ENCODE measurements at places on chromosomes 5 and 9.

GRCh38 chr9:34986540-34987047 is 3.0 kb upstream of the DNAJB5 start:
- no peak for DNase-seq

DNA sequence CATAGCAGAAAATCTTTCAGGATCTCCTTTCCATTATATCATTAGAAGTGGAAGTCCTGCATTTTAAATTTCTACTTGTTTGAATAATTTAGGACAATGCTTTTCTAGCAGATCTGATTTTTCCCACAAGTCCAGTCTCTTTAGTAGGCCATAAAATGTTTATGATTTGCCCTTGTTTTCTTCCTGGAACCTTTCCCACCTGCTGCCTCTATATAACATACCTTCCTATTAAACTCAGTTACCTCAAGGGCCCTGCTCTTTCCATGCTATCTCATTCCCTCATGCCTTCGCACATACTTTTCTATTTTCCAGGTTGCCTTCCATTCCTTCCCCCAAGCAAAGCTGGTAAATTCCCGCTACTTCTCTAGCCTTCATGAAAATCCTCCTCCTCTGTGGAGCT is 187.0 kb upstream of the EFNA5 start:
- no peak for DNase-seq

DNA sequence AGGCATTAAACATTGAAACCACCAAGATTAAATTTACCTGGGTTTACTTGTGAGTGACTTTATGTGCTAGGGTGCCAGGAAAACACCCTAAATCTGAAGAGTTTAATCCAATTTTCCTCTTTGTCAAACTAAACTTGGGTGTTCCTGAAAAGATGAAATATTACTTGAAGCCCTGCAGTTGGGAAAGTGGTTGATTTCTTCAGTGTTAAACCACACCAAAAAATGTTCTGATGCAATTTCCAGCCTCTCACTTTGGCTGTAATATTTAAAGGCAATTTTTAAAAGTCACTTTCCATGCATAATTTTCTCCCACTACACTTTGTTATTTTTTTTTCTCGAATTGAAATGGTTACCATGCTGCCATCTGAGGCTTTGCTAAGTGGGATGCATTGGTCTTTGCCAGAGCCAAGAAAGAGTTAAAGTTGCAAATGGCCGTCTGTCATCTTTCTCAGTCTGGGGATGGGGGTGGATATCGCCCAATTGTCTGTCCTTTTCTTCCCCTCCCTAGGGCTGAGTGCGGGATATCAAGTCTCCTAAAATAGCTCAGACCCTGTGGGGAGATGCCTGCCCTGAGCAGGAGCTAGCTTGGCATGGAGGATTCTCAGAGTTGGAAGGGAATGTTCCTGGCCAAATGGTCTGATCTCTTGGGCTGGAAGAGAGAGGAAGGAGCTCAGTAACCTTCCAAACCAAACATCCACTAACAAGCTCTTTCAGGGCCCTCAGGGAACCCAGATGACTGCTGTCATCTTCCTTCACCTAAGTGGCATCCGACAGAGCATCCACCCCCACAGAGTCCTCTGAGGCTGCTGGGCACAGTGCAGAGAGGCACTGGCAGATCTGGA is 13.6 kb upstream of the SHB start:
- DNase-seq: no peak

- DNase-seq: peak; percentile 62
These were observed 286.0 kb upstream of the TUSC1 start for GRCh38 chr9:25964239-25964638.

DNA sequence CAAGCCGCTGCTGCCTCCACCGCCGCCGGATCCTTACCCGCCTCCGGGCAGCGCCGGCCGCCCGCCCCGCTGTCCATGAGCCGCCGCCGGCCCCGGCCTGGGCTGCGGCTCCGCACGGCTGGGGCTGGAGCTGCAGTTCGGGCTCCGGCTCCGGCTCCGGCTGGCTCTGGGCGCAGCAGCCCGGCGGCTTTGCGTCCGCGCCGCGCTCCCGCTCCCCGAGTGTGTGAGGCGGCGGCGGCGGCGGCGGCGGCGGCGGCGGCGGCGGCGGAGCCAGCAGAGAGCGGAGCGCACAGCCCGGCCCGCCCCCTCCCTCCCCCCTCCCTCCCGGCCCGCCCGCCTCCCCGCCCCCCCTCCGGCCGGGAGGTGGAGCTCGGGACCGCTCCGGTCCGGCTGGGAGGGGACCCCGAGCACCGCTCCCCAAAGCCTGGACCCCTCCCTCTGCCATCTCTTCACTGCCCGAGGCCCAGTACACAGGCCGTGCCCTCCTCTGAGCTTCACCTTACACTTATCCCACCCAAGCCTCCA is at the start of gene PCDH1:
TSS of gene PCDH1 (minus strand) at position 225 of the 525 bp plus-strand sequence. CDS start at position 77, 148 bp downstream.
- DNase-seq: no peak

DNA sequence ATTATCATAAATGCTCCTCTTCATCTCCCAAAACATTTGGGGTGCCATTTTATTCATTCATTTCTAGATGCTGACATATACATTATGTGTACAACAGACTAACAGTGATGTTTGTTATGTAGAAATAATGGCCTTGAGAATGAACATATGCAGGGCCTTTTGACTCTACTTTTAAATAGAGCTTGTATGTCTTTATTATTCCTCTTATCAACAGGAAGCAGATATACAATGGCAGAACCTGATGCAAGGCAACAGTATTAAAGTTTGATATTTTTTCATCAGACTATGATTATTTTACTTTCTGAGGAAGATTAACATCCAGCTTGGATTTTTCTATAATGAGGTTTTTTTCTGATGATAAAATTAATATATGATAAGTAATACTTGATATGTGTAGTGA is 44.1 kb downstream of the SNX18 start:
- no peak for DNase-seq

- no peak for DNase-seq
These were observed 54.9 kb downstream of the COL15A1 start for GRCh38 chr9:98998441-98999151.

- no peak for DNase-seq
These were observed 18.8 kb downstream of the C5orf52 start for GRCh38 chr5:157689942-157690689.

DNA sequence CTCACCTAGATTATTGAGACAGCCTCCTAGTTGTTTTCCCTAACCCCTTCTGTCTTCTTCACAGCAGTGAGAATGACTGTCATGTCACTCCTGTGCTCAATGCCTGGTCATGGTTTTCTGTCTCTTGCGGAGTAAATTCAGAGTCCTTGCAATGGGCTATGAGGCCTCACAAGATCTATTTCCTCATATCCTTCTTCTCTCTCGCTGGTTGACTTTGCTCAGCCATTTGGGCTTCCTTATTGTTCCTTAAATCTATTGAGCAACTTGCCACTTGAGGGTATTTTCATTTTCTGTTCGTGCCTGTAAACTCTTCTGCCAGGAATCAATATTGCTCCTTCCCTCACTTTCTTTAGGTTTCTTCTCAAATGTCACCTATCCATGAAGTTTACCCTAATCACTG is 9.0 kb downstream of the PPP3R2 start:
- DNase-seq: no peak

DNA sequence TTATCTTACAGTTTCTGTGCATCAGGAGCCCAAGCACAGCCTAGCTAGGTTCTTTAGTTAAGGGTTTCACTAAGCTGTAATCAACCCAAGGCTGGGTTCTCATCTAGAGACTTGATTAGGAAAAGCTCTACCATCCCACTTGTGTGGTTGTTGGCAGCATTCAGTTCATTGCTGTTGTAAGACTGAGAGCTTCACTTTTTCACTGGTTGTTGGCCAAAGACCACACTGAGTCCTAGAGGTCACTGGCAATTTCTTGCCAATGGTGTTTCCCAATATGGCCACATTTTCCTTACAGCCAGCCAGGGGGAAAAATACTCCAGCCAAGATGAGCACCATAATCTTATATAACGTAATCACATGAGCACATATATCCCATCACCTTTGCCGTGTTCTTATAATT is 74.3 kb downstream of the SMIM15 start:
- DNase-seq: no peak

- DNase-seq: no peak
These were observed 433.4 kb downstream of the DTWD2 start for GRCh38 chr5:118554981-118555380.

GRCh38 chr5:164244-164643 is 27.1 kb upstream of the LRRC14B start:
- no peak for DNase-seq
